ENCODE measurements at places on chromosomes 7 and 10.

DNA sequence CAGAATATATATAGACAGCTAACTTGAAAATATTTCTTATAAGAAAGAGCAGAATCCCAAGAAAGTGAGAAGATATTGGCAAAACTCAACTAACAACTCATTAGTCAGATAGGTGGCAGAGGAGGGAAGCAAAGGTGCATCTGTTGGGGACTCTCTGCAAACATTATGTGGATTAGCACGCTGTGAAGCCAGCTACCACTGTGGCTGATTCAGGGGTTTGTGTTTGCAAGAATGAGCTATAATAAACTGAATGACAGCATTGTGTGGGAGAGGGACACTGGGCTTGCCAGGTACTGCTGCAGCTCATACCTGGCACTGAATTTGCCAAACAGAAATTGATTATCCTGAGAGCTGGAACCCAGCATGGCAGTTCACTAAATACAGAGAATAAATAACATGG, 170.3 kb upstream of the MINDY3 start:
- DNase-seq, result no peak

DNA sequence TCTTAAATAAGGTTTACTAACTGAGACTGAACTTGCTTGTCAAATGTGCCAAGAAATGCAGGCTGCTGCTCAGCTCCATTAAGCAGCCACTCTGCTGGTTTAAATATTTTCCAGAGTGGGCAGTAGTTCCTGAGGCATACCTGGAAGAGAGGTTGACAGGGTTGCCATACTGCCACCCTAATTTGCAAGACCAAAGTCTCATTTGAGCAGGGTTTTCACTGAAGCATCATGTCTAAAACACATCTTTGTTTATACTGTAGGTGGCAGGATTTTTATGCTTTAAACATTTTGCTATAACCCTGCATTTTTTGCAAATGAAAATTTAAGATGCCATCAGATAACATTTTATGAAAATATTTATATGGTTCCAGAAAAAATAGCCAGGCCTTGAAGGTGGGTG, 618.0 kb upstream of the LRRTM3 start:
- DNase-seq, result no peak

- no peak for DNase-seq
Observed at GRCh38 chr7:149367418-149368180, 93.3 kb downstream of the ZNF777 start.

- no peak for DNase-seq
Observed at GRCh38 chr10:5525561-5526341, 990 bp downstream of the CALML3 start.

DNA sequence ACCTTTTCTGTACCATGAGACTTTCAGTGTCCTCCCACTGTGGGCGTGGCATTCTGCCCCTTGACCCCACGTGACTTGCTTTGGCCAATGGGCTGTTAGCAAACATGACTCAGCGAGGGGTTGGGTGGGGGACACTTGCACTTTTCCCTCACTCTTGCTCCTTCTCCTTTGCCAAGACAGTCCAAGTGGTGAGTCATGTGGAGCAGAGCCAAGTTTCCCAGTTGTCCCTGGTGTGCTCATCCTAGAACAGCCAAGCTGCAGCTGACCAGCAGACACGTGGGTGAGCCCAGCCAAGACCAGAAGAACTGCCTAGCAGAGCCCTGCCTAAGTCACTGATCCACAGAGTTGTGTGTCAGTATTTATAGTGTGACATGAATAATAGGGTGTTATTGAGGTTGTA, 82.8 kb upstream of the CPXM2 start:
- peak; percentile 80 for DNase-seq

DNA sequence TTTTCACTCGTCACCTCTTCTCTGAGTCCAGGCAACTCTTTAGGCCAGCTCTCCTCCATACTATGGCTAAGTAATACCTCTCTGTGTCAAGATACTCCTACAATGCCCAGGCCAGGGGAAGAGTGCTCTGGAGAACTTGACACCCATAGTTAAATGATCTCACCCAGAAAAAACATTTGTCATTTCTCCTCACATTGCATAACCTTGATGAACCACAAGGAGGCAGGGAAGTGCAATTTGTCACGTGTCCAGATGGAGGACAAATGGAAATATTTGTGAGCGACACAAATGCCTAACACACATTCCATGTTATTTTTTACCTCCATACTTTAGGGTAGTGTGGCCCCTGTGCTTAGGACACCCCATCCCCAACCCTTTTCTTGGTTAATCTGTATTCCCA, 78.3 kb downstream of the HTR7 start:
- DNase-seq, result no peak

- DNase-seq, result peak; percentile 47
Observed at GRCh38 chr10:102413053-102413705, 5.4 kb downstream of the PSD start.

- DNase-seq, result peak; percentile 5
Observed at GRCh38 chr10:37975401-37975991, 951 bp downstream of the ZNF25 start.

- no peak for DNase-seq
Observed at GRCh38 chr10:124942317-124943169, 620 bp downstream of the ZRANB1 start.

DNA sequence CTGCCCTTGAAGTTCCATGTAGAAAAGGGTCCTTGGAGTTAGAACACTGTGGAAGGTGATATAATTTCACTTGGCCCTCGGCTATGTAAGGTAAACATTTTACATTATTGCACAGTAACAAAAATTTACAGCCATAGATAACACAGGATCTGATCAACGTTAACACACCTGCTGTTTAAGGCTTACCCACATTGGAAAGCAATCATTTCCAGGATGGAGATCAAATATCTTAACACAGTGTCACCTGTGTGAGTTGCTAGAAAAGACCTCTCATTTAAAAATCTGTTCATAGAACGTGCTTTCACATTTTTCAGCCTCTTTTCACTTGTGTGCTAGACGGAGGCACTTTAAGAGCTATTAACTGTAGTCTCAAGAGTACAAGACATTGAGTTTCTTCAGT, 1.9 kb downstream of the TMEM229A start:
- no peak for DNase-seq

GRCh38 chr7:94810496-94810895, 96.9 kb upstream of the PPP1R9A start:
- DNase-seq, result no peak

GRCh38 chr10:31908157-31908556, 20.5 kb downstream of the ARHGAP12 start:
- DNase-seq, result no peak

DNA sequence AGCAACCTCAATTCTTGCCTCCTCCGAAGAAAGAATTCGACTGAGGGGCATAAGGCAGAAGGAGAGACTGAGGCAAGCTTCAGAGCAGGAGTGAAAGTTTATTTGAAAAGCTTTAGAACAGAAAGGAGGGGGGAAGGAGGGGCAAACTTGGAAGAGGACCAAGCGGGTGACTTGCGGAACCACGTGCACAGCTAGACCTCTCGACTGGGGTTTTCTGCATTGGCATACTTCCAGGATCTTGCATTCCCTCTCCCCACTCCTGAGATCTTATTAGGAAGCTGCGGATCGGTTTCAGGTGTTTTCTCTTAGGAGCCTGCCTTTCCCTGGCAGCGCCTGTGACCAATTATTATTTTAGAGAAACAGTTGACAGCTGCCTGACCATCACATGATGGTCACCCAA, 20.3 kb upstream of the CPXM2 start:
- no peak for DNase-seq

DNA sequence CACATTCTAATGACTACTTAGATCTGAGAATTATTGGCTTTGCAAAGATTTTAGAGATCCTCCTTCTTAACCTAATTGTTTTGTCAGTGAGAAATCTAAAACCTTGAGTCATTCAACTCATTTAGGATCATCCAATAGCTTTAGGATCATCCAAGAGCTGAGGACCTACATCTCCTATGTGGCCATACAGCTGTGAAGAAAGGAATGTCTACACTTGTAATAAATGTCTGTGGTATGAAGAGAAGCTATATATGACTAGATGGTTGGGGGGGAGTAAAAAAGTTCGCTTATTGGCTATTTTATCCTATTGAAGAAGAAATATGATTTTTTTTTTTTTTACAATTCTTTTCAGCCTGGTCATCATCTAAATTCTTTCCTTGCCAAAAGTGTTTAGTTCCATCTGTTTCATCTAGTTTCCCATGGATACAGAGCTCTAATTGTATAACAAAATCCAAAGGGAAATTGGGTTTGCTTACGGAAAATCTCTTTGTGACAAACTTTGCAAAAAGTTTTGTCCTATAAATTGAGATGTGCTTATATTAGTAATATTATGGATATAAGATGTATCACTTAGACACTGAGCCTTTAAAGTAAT, 196.7 kb downstream of the PRKG1 start:
- no peak for DNase-seq

DNA sequence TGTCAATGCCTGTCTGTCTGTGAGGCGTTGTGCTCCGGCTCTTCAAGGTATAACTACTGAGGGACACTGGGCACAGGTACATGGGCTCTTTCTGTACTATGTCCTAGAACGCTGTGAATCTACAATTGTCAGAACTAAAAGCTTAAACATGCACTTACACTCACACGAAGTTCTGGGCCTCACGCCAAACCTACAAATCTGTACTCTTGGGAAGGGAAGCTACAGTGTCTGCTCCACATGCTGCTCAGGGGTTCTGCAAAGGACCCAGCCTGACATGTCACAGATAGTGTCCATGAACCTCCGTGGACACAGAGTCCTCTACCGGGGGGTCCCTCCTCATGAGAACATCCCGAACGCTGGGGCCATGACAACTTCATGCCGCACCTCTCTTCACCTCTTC, 268.7 kb downstream of the WDR37 start:
- no peak for DNase-seq

- no peak for DNase-seq
Observed at GRCh38 chr10:132523561-132524442, 13.8 kb upstream of the INPP5A start.

GRCh38 chr10:125455431-125455830, 227.5 kb downstream of the TEX36 start:
- no peak for DNase-seq

DNA sequence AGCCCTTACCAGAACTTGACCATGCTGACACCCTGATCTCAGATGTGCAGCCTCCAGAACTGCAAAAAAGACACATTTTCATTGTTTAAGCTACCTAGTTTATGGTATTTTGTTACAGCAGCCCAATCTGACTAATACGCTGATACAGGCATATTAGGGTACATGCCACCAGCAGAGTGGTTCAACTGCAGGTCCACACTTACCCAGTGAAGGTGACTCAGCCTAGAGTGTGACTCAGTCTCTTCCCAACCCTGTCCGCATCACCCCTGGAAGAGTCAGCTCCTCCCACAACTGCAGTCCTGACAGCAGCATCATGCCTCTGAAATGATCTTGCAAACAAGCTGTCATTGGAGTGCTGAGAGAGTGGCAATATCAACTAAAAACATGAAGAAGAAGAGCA, 30.8 kb upstream of the GOT1 start:
- DNase-seq, result peak; percentile 56

- DNase-seq, result no peak
Observed at GRCh38 chr10:120891365-120891764, 40.2 kb downstream of the WDR11 start.

- DNase-seq, result peak; percentile 56
Observed at GRCh38 chr7:116802746-116803152, 59.6 kb upstream of the CAPZA2 start.

- no peak for DNase-seq
Observed at GRCh38 chr7:32223721-32224120, 153.5 kb upstream of the PDE1C start.

- no peak for DNase-seq
Observed at GRCh38 chr7:127589896-127590295, 1.7 kb downstream of the ARF5 start.

GRCh38 chr10:50416881-50417280, 165.6 kb upstream of the ASAH2 start:
- DNase-seq, result no peak

DNA sequence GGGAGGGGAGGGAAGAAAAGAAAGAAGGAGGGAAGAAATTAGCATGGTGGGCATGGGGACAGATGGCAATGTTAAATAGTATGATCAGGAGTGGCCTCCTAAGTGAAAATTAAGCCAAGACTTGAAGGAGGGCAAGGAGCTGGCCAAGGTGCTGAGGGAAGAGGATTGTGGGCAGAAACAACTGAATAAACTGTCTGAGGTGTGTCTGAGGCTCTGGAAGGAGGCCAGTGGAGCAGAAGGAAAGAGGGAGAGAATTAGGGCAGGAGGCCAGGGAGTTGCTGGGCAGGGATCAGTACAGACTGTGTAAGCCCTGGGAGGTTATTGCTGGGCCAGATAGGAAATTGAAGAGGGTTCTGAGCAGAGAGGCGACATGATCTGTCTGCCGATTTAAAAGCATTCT, 40.6 kb upstream of the VKORC1L1 start:
- no peak for DNase-seq

GRCh38 chr7:92653136-92653535, 62.9 kb upstream of the FAM133B start:
- DNase-seq, result no peak

- DNase-seq, result peak; percentile 61
Observed at GRCh38 chr10:48363617-48364355, 57.3 kb downstream of the MAPK8 start.

DNA sequence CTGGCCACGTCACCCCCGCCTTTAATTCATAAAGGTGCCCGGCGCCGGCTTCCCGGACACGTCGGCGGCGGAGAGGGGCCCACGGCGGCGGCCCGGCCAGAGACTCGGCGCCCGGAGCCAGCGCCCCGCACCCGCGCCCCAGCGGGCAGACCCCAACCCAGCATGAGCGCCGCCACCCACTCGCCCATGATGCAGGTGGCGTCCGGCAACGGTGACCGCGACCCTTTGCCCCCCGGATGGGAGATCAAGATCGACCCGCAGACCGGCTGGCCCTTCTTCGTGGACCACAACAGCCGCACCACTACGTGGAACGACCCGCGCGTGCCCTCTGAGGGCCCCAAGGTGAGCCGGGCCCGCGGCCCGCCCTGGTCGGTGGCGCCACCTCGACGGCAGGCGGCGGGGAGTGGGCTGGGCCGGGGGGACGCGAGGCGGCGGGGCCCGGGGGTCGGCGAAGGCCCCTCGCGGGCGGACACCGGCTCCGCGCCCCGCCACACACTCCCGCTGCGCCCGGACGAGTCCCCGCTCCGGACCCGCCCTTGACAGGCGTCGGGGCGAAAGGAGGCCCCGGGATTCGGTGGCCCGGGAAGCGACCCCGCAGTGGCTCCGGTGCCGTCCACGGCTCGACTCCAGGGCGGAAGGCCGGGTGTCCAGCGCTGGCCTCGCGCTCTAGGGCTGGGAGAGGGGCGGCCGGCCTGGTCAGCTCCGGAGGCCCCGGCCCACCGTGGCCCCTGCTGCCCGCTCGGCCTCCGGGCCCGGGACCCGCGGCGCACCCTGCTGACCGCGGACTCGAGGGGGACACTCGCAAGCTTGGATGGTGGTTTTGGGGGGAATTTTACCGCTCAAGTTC, 557 bp downstream of the BAG3 start:
- no peak for DNase-seq

- peak; percentile 48 for DNase-seq
Observed at GRCh38 chr10:52644373-52645186, 128.0 kb downstream of the MBL2 start.

GRCh38 chr10:121129266-121129665, 278.1 kb downstream of the WDR11 start:
- no peak for DNase-seq

DNA sequence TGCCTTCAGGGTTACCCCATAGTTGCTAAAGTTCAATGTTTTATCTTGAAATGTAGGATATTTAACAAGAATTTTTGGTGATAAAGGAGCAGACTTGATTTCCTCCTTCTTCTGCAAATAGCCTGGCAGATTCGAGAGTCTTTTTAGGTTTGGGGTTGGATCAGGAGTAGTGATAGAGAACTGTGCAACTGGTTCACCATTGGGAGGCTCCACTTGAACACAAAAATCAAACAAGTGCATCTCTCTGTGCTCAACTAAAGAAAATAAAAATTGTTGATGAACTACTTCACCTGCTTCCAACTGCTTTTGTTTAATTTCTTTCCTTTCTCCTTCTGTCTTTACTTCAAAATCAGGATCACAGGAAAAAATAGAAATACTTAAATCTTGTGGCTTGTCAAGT, 58.5 kb downstream of the MACC1 start:
- DNase-seq, result no peak

Measured in RCC 7860 (cell line).